ENCODE measurements at places on chromosomes 4 and X.

DNA sequence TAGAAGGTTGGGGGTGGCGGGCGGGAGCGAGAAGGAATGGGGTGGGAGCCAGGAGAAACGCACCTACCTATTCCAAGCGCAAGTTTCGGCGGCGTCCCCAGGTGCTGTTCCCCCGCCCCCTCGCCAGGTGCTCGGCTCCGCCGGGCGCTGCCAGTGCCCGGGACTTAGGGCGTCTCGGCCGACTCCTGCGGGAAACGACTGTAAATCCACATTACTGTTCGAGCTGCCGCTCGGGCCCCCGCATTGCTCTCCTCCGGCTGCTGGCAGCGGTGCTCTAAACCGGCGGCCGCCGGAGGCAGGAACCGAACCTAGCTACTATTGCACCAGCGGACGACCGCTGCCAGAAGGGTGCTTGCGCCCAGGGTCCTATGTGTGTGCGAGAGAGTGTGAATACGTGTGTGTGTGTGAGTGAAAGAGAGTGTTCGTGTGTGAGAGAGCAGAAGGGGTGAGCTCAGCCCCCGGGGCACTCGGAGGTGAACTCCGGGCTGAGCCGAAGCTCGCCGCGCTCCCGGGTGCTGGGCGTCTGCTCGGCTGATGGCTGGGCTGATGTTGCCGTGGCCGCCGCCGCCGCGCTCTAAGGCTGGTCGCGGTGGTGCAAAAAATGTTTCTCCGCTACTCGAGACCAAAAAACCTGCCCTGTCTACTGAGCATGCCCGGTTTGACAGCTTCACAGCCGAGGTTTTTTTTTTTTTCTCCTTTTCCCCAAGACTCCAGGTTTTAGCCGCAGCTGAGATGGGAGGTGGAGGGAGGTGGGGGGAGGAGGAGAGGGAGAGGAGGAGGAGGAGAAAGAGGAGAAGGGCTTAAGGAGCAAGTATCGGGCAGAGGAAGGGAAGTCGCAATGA lies 115.7 kb upstream of the TEX13C start:
- no peak for DNase-seq

DNA sequence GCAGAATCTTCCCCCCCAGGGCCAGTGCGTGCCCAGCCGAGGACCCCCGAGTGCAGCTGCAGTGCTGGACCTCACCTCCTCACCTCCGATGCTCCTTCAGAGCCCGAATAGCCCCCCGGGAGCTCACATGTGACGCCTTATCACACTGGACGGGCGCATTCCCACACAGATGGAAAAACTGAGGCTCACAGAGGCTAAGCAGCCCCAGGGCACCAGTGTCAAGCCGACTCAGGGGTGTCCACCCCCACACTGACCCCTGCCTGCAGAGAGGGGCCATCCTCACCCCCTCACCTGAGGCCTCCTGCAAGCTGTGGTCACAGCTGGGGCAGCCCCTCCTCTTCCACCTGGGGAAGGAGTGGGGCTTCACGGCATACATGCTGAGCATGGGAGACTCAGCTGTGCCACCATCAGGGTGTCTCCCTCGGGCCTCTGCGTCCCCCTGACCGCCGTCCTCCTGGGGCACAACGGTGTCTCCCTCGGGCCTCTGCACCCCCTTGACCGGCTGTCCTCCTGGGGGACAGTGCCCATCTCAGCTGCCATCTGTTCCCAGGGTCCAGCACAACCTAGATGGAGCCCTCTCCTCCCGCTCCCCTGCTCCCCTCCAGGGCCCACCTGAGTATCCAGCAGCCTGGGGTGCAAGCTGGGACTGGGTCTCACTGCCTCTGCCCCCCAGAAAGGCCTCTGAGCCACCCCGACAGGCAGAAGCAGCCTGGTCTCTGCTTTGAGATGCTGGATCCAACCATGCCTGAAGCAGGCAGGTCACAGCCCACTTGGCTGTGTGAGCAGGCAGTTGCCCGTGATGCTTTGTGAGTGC lies 85.3 kb upstream of the NKX1-1 start:
- DNase-seq = no peak

DNA sequence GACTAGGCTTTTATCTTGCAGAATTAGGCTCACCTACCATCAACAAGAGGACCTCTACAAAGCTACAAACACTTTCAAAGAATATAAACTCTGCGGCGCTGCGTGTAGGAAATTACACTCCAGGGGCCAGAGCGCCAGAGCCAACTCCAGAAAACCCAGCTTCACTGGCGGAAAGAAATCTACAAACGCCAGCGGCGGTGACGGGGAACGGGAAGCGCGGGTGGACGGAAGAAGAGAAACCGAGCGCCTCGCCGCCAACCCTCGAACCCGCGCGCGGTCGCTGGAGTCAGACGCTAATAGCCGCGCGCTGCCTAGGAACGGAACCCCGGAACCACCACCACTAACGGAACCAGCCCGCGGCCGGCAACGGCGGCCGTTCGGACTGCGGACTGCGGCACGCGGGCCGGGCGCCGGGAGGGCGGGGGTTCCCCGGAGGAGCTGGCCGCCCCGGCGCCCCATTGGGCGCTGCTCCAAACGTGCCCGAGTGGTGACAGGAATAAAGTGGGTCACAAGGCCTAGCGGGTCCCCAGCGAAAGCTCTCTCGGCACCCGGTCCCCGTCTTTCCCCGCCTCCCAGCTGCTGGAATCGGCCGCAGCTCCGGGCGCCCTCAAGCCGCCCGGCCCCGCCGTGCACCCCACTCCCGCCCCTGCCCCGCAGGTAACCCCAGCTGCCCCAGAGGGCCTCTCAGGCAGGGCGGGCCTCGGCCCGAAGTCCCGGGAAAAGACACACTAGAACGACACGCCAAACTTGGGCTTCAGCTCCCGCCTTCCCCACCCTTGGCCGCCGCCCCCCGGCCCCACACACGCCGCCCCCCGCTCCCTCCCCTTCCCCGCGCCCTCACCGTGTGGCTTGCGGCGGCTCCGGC lies 836 bp downstream of the CLOCK start:
- DNase-seq = peak; percentile 15

DNA sequence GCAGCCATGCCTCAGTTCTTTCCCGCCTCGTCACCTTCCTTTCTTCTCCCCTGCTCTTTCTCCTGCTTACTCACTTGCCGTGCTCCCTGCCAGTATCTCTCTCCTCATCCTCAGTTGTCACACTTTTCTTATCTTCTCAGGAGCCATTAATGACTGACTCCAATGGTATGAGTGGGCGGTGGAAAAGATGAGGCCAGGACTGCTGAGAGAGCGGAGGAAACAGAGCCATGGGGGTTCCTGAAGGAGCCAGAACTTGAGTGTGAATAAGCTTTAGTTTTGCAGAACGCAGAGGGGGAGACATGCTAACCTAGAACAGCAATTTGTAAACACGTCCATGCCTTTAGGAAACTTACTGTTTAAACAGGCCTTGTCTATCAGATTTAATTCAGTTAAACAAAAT lies 126.5 kb downstream of the CHIC2 start:
- DNase-seq = no peak

DNA sequence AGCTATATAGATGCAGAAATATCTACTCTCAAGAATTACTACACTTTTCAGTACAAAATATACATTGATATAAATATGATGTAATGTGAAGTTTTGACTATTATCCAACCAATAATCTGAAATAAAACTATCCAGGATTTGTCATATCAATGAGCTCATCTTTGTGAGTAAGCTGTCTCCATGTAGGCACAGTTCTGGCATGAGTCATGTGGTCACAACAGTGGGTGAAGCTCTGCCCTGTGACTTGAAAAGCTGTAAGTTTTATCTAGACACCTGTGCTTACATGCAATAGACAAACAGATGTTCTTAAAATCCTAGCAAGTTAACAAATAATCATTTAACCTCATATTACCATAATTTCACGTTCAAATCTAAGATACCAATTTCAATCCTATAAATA lies 192.7 kb downstream of the GABRG1 start:
- DNase-seq = no peak
